T47D (cell line): ENCODE measurements at places on chromosomes 2 and 18.

- no peak for DNase-seq
Measured at GRCh38 chr2:54061272-54061671, 54.1 kb upstream of the ACYP2 start.

GRCh38 chr2:204687776-204688175 lies 142.5 kb downstream of the PARD3B start:
- DNase-seq: no peak

DNA sequence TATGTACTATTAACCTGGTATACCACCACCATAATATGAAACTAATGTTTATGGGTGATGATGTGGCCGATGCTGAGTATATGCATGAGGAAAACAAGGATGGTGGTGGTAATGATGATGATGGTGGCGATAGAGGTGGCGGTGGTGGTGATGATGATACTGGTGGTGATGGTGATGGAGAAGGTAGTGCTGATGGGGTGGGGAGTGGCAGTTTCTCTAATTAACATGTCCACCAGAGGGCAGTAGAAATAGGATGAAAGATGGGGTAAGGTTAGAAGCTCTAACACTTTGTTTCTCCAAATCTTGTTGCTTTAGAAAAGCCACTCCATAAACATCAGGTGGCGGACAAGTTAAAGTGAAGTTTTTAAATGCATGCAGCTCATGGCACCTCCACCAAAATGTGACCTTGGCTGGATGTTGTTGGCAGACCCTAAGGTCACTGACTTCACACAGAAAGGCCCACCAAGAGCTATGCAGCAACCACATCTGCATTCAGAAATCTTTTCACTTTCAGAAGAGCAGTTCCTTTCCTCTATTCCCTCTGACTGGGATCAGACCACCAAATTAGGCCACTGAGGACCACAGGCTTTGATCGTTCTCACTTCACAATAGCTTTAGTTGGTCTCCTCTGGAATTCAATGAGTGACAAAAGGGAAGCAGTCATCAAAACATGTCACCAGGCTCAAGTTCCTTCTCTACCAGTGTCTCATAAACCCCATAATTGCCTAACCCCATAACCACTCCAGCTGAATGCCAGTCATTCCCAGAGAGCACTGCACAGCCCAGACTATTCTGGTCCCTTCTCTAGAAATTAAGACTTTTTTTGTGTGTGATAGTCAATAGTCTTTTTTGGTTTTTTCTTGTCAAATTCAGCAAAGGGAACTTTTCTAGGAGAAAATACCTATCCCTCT lies 7.5 kb upstream of the BCL11A start:
- no peak for DNase-seq

DNA sequence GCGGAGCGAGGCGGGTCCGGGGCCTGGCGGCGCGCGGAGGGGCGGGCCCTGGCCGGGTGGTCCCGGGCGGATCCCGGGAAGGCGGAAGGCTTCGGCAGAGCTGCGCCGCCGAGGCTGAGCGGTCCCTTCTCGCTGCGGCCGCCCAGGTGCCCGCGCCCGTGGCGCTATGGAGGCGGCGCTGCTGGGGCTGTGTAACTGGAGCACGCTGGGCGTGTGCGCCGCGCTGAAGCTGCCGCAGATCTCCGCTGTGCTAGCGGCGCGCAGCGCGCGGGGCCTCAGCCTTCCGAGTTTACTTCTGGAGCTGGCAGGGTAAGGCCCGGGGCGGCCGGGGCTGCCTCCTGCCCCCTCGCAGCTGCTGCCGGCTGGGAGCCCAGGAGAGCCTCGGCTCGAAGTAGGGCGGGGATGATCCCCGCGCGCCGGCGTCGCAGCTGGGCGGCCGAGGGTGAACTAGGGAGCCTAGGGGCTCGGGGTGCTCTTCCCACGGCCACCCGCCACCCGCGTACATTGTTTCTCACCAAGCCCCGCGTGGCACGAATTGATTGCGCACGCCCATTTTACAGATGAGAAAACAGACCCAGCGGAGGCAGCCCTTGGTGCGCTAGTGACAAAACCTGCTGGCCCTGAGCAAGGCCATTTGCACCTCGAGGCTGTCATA lies at the start of gene SLC66A3:
Gene SLC66A3, plus strand, starts transcription at position 87 of the 655 bp plus-strand sequence. Its CDS starts 80 bp downstream, at position 167.
- DNase-seq: peak; percentile 92

DNA sequence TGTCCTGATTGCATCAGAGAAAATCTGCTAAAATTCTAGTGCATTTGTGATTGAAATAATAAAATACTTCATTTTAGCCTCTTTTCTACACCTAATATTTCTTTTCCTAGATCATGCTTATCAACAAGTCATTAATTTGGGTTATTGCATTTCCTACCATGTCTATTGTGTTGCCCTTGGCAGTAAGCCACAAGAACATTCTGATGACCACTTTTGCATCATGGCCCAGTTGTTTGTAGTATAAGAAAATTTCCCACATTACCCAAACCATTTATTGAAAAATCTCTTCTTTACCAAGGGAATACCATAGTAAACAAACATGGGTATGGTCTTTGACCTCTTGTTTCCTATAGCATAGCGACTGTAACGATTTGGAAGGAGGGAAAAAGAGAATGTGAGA lies 76.3 kb downstream of the R3HDM1 start:
- no peak for DNase-seq

DNA sequence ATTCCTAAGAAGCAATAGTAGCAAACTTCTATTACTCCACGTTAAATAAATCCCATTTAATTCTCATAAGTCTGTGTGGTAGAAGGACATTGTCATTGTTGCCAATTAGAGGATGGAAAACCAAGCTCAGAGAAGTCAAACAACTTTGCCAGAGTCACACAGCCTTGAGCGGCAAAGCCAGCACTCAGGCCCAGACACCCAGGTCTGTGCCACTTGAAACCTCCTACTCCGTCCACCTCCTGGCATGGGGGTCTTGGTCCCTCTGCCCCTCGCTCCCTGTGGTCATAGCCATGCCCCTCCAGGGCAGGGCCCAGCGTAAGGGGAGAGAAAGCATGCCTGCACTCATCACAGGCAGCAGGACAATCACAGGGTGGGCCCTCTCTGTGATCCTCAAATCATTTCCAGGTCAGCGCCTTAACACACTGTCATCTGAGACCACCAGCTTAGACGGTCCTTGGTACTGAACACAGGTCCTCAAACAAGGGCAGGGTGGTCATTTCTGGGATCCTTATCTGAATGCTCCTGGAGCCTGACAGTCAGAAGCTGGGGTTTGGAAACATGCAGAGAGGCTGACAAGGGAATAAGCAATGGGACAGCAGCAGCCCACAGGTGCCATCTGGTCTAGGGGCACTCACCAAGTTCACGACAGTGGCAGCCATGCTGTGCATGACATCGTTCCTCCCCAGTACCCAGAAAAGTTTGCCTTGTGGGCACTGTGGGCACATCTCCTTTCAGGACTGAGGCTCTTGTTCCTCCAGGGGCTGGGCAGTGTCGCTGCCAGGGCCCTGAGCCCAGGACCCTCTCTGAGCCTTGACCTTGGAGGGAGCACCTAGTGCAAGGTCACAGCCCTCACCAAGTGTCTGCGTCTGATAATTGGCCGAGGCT lies 38.2 kb downstream of the FAM178B start:
- no peak for DNase-seq

- DNase-seq: no peak
Measured at GRCh38 chr2:8575834-8576423, 105.9 kb upstream of the ID2 start.

DNA sequence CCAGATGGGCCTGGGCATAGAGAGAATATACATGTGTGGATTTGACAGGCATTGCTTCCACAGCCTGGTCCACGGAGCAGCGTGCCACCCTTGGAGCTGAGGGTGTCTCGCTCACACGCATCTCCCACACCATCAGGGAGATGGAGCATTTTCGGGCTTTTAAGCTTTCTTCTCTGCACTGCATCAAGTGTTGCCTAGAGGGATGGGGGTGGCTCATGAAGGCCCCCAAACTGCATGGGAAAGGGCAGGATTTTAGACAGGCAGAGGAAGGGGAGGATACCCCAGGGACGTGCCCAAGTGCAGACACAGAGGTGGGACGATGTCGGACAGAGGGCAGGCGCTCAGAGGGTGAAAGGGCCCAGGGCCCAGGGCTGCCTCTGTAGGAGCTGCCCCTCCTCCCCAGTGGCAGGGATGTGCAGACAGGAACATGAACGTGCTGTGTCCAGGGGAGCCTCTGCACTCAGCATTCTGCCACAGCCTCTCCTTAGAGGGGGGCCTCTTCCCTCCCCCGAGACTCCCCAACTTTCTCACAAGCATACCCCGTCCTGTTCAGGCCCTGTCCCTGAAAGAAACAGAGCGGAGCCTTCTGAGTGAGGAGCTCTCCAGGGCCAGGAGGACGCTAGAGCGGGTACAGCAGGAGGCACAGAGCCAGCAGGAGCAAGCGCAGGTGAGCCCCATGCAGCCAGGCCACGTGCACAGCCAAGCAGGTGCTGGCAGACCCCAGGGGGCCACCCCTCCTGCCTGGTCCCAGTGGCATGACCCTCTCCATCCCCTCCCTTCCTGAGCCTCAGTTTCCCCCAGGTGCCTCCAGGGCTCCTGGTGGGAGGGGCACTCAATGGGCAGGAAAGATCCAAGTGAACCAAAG lies 42.9 kb upstream of the SNED1 start:
- DNase-seq: no peak

GRCh38 chr2:172285010-172285621 lies 142.3 kb upstream of the ITGA6 start:
- no peak for DNase-seq

GRCh38 chr18:25957017-25957416 lies 133.4 kb downstream of the SS18 start:
- DNase-seq: no peak

GRCh38 chr18:5104246-5104645 lies 92.8 kb downstream of the AKAIN1 start:
- no peak for DNase-seq

DNA sequence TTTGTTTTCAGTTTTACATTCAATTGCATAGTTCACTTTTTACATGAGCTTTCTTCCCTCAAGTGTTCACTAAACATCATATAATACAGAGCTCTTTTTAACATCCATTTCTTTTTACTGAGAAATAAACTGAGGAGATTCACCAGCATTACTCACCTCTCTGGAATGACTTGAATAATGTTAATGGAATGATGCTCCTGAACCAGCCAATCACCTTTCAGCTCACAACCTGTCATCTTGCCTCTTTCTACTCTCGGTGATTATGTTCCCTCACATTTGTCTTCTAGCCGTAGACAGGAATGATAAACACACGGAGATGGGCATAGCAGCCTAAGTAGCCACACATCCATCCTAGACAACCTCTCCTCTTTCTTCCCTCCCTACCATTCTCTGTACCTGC lies 301.7 kb downstream of the PAX3 start:
- DNase-seq: no peak

DNA sequence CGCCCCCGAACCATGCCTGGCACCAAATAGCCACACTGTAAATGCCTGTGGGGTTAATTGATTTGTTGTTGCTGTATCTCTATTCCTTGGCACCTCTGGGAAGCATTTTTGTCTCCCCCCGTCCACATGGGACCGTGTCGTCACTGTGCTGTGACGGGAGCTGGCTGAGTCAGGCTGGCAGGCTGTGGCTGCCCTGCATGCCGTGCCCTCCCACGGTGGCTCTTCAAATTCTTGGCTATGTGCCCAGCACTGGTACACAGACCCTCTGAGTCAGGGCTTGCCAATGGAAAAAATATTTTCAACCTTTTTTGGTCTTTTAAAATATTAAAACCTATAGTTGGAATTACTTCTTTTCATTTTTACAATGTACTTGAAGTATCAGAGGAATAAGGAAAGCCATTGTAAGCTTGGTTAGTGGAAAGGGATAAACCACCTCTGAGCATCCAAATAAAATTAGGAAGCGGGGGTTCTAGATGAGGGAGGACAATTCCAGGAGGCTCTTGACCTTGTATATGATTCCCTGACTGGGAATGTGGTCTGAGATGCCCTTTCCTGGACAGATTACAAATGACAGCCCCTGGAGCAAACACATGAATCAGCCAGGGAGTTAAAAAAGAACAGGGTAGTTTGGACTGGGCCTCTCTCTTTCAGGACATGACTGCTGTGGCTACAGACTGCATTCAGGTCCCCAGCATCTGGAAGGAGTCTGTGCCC lies 59.4 kb downstream of the DGKD start:
- no peak for DNase-seq
